ENCODE measurements at places on chromosomes 5 and 9.

- DNase-seq = no peak
Observed at GRCh38 chr9:87853302-87853701, 29.4 kb upstream of the SPATA31E1 start.

DNA sequence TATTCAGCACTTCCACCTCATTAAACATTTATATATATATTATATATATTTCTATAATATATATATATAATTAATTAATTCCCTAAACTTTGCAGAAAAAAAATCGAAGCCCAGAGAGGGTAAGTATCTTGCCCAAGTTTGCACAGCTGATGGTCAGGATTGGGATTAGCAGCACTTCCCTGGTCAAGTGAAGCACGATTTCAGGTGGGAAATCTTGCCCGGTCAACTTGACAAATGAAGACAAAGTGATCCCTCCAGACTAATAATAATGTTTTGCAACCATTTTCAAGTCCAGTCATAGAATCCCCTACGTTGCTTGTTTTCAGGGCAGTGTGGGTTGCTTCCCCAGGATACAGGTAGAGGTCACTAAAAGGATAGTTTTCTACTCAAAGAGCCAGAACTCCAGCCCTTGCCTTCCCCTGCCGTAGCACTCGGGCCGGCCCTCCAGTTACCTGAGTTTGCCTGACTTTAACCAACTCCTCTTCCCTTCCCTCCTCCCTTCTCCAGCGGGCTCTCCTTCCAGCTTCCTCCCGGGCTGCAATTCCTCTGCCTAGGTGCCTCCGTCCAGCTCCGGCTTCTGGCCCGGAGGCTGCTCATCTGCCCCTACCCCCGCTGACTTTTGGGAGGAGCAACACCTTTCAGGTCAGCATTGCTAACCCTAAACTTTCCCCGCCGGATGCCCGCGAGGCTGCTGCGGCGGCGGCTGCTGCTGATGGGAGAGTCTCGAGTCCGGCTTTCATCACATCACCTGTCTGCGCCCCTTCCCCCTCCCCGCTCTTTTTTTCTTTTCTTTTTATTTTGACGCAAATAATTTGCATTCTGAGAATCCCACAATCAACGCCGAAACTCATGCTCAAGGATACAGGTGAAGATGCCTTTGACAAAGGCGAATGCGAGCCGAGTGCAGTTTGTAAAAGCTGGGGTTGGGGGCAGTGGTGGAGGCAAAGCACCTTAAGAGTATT lies 930 bp downstream of the PRLR start:
- no peak for DNase-seq

- peak; percentile 3 for DNase-seq
Observed at GRCh38 chr5:113806250-113806649, 292.8 kb downstream of the YTHDC2 start.

DNA sequence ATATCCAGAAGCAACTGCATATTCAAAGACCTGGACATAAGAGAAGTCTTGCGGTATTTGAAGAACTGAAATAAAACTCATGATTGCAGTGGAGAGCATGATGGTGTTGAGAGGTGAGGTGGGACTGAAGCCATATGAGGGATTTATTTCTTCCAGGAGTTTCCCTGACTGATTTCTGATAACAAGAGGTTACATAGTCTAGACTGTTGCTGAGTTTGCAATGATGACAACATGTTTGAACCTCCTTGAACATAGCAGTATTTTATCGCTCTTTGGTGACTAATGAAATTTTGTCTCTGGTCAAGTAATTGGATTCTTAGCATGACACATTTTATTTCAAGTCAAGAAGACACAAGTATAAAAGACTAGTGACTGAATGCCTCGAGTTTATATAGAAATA lies 61.8 kb downstream of the ACTBL2 start:
- no peak for DNase-seq

DNA sequence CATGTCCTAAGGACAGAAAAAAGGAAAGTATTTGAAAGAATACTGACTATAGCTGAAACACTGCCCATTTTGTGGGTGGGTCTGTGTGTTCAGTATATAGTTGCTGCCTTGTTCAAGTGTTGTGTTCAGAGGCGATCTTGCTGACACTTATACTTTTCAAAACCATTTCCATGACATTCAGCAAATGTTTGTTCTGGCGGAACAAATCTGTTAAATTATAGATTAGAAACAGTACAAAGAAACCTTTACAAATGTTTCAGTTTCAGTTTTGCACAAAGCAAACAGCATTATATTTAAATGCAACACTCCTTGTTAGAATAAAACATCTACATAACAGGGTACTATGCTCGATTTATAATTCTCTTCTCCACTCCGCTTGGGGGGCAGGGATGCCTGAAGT lies 2276.3 kb downstream of the MAT2B start:
- no peak for DNase-seq

- DNase-seq = no peak
Observed at GRCh38 chr5:1062761-1063568, 48.9 kb downstream of the SLC12A7 start.

GRCh38 chr5:34673463-34674125 lies 17.5 kb downstream of the RAI14 start:
- DNase-seq = no peak

DNA sequence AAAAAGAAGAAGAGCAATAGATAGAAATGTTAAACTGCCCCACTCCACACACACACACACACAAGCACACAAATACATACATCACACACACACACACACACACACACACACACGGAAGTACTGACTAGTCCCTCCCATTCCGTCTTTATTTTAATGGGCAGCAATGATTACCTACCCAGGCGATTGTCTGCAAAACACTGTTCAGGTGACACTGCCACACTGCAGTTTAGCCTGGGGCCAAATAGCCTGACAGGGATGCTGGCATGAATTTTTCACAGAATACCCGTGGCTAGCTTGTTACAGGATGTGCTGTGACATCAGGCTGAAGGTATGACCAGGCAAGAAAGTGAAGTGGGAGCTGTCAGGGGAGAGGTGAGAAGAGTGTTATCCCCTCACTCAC lies 86.9 kb downstream of the FRMD3 start:
- no peak for DNase-seq

DNA sequence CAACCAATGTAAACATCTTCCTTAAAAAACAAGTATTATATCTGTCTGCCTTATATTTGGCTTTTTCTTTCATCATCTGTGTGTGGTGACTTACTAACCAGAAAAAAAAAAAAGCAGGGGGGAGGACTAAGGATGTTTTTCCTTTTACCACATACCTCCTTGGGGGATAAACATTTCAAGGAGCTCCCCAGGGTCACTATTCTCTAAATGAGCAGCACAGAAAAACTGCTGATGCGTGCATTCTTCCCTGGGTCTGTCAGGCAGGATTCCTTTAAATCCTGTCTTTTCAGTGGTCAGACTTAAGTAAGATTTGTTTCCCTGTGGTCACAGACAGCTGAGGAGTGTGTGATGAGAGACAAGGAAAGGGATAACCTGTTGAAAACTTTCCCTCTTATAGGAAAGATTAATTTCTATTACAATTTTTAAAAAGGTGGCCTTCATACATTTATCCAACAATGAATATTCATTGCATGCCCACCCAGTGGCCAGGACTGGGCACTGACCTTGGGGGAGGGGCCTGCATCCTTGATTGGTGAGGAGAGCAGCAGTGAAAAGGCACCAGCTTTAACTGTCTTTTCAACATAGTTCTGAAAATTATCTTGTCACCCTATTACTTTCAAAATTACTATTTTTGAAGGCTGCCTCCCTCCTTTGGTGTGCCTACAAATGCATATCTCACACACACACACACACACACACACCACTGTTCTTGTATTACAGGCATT lies 123.1 kb downstream of the TLE4 start:
- peak; percentile 91 for DNase-seq

GRCh38 chr9:91197232-91198181 lies 164.2 kb downstream of the AUH start:
- DNase-seq = peak; percentile 99
